ENCODE measurements at places on chromosomes 4 and X. TPM values are rescaled to one million over a fixed set of nuclear protein-coding genes. Genes with fewer than 3 reads are reported as not detected.
A peak's percentile ranks its signal among the peaks of the same experiment; 100 is the strongest.

CHRNA9 gene
- not detected for total RNA-seq

UGT2A1 gene
- total RNA-seq, result not detected

SHROOM2 gene
- 0.64 TPM for total RNA-seq

TNIP3 gene
- total RNA-seq, result not detected

CENPE gene
- 22.1 TPM for total RNA-seq

DGAT2L6 gene
- total RNA-seq, result not detected

TMEM156 gene
- not detected for total RNA-seq

ENOX2 gene
- total RNA-seq, result 3.3 TPM

FUNDC1 gene
- total RNA-seq, result 20.6 TPM

CT45A7 gene
- not detected for total RNA-seq

ENPEP gene
- total RNA-seq, result not detected

DNA sequence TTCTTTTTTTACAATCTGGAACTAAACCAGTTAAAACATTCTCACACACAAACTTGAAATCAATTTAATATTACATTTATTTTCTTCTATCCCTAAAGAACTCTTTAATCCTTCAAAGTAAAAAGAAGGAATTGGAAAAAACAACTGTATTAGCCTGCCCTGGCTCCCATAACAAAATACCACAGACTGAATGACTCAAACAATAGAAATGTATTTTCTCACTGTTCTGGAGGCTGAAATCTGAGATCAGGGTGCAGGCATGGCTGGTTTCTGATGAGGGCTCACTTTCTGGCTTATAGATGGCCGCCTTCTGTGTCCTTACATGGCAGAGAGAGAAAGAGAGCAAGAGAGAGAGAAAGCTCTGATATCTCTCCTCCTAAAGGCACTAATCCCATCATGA is 149.4 kb downstream of the PDGFRA start:
- DNase-seq, result no peak

GRCh38 chr4:75702919-75703411 is 21.4 kb upstream of the USO1 start:
- DNase-seq, result no peak

GRCh38 chr4:175562111-175562510 is 250.0 kb downstream of the GPM6A start:
- DNase-seq, result no peak

- no peak for DNase-seq
These were observed 45.9 kb downstream of the TSC22D3 start for GRCh38 chrX:107729558-107730297.

DNA sequence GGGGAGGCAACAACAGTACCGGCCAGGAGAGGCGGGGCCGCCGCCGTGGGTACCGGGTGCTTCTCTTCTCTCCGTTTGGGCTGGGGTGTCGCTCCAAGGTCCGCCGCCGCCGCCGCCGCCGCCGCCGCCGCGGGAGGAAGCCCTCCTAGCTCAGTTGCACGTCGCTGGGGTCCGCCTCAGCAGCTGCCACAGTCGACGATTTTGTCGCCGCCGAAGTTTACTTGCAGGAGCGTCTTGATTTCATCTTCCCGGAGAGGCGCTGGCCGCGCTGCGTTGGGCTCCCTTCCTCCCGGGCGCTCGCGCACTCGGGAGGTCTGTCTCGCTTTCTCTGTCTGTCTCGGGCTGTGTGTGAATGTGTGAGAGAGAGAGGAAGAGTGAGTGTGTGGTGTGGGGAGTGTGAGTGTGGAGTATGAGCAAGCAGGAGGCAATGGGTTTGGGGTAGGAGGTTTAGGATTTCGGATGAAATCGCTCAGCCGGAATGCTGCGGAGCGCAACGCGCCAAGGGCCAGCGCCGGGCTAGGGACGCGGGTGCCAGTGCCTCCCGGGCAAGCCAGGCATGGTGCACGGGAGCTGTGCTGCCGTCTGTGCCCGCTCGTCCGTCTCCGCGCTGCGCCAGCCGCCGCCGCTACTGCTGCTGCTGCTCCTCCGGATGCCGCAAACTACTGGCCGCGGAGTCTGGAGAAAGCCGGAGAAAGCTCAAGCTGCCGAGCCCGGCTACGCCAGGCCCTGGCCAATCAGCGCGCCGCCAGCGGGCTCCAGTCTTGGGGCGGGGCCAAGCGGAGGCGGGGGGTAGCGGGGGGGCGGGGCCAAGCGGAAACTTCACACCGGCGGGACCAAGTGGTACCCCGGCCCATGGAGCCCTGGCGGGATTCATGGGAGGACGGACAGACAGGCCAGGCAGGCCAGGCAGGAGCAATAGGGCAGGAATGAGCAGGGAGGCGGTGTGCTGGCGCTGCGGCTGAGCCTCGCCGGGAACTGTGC is at the start of gene PCDH19:
PCDH19 (minus strand) TSS at position 664 of the 981 bp plus-strand sequence. CDS start 1,676 bp downstream, outside the sequence.
- DNase-seq, result no peak

GRCh38 chr4:38141808-38142500 is 181.8 kb downstream of the PTTG2 start:
- DNase-seq, result no peak

DNA sequence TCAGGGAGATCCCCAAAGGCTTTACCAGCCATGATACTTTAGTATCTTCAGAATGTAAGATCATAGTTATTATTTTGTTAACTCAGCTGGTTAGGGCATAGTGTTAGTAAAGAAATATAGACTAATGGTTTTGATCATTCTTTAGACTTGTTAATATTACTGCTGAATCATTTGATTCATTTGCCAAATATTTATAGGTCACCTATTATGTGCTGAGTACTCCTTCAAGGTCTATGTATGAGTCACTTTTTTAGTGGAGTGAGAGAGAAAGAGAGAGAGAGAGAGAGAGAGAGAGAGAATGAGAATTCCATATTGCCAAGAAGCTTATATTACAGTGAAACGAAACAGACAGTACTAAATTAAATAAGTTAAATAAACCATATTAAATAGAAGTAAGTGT is 110.3 kb downstream of the UBE2NL start:
- DNase-seq, result no peak

DNA sequence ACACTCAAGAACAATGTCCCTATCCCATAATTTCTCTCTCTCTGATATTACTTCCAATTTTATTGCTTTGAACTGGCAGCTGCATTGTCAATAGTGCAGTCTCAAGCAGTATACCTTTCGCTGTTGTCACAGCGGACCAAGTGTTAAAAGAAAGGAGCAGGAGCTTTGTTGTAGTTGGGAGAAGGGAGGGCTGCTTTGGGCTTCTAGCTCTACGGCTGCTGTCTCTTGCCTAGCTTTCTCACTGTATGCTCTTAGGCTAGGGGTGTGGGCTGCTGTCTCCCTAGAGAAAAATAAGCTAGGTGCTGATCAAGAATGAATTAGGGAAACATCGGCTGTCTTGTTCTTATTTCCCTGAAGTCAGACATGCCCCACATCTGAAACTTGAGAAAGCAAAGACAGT is 52.5 kb downstream of the TRPC5OS start:
- no peak for DNase-seq

GRCh38 chr4:63764400-63764799 is 644.9 kb downstream of the TECRL start:
- DNase-seq, result no peak

GRCh38 chrX:78945186-78945912 is at the start of gene P2RY10:
Gene P2RY10 (plus strand): TSS chrX:78945391. CDS start chrX:78960521, 15,130 bp downstream.
- no peak for DNase-seq

DNA sequence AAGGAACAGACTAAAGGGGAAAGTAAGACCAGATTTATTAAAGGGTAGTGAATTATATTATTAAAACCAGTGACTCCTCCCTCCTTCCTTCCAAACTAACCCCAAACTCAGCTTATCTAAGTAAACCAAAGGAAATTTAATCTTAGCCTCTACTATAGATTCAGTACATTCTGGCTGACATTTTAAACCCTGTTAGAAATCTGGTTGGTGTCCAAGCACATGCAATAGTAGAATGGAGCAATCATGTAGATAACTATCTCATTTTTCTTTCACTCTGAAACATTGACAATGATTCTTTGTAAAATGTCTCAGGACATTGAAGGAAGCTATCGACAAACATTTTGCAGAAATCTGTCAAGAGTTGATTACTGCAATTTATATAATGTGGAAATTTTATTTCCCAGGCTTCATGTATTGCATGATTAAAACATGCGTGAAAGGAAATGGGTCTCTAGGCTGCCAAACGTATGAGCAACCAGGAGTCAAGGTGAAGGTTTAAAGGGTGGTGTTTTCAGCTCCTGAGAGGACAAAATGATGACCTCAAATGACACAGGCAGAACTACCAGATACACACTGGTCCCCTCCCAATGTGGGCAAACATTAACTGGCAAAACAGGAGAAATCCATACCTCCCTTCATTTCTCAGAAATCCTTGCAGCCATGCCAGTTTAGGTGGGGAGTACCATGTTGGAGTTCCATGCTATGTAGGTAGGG is 58.2 kb upstream of the RBM47 start:
- DNase-seq, result no peak

- no peak for DNase-seq
These were observed 8.3 kb upstream of the CD40LG start for GRCh38 chrX:136639506-136640176.

GRCh38 chr4:32986236-32986635 is 2266.1 kb downstream of the PCDH7 start:
- no peak for DNase-seq

GRCh38 chrX:15336023-15336413 is 695 bp upstream of the PIGA start:
- DNase-seq, result no peak

DNA sequence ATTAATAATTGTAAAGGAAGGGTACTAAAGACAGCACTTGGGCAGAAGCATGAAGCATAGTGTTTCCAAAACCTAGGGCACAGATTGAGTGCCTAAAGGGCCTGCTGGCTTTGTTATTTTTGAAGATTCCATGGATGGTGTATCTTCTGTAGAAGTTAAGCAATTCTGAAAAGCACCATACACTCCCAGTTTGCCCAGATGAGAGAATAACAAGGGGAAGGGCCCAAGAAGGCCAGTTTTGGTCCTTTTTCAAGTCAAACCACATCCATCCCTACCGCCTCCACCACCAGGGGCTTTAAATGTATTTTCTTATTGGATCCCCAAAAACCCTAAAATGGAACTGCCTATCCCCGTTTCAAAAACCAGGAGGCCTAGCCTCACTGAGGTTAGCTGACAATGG is 17.2 kb downstream of the SCARB2 start:
- no peak for DNase-seq

GRCh38 chrX:74924449-74925224 is 615 bp downstream of the NEXMIF start:
- DNase-seq, result peak; percentile 48

DNA sequence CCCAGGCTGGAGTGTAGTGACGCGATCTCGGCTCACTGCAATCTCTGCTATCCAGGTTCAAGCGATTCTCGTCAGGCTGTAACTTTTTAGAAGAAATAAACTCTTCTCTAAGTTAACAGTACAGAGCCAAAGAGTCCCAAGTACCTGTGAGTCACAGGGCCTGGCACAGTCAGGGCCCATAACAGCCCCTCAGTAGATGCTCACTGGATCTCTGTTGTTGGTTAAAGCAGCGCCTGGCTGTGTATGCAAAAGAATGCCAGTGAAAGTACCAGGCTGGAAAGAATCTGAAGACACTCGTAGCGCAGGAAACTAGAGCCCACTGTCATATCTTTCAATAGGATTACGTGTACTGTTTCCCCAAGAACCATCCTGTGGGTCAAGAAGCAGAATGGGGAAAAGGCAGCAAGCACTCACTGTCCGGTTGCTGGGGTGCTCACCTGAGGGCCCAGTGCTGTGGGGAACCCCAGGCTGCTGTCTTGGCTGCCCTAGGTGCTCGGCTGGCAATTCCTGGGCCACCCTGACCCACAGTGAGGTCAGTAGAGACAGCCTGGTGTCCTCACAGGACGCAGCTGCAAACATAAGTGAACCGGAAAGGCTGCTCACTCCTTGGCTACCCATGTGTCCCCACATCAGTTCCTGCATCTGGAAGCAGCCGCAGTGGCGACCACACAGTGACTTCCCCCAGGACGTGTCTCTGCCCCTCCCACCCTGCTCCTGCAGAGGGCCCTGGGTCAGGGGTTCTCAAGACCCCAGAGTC is 3.1 kb upstream of the SLBP start:
- no peak for DNase-seq

GRCh38 chr4:2182994-2183393 is 58.9 kb downstream of the HAUS3 start:
- no peak for DNase-seq

DNA sequence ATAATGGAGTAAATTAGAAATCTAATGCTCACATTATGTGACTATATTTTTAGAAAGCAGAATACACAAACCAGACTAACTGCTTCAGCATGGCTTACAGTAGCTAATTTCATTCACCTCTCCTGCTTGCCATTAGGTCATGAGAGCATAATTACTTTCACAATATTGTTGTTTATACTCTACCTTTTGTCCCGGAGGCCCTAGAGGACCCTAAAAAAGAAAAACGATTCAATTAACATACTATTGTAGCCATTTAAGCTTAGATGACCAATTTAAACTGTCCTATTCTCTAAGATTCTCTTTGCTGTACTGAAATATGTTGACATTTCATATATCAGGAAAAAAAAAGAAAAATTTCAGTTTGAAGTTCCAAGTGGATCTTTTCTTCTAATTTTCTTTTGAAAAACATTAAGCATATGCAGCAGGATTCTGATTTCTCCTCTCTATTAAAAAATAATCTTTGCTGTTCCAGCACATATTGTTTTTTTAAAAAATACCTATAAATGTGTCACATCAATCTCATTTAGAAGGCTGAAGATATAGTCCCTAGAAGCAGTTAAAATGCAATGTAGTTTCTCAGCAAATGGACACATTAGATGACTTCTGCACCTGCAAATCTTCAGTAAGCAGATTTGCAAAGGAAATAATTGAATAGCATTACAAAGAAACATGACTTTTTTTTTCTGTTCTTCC is 157.7 kb upstream of the ETNPPL start:
- no peak for DNase-seq

DNA sequence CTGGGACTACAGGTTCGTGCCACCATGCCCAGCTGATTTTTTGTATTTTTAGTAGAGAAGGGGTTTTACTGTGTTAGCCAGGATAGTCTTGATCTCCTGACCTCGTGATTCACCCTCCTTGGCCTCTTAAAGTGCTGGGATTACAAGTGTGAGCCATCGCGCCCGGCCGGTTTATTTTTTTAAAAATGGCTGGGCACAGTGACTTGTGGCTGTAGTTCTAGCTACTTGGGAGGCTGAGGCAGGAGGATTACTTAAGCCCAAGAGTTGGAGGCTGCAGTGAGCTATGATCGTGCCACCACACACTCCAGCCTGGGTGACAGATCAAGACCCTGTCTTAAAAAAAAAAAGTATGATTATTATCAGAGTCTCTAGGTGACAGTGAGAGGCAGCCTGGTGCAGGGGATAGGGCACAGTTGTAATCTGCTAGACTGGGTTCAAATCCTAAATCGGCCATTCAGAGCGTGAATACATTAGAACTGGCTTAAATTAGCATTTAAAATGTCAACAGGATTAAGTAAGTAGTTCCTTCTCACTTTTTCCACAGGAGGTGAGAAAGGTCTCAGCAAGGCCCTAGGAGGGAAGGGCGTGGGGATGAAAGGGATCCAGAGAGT is 435 bp upstream of the MGST2 start:
- no peak for DNase-seq

- DNase-seq, result peak; percentile 84
These were observed 44.5 kb downstream of the SEPTIN11 start for GRCh38 chr4:76993787-76994641.

DNA sequence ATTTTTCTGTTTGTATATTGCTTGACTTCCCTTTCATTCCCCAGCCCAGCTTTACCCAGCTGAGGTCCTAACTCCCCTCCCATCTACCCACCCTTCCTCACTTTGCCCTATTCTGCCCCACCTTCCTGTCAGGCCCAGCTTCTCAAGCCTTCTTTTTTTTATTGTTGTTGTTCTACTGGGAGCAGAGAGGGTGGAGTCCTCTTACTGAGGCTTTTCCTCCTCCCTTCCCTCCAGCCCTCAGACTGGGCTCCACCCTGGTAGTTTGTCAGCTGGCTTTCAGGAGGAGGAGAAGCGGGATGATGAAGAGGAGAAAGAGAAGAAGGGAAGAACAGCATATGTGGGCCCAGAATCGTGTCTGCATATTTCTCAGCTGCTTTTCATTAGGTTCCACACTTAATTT is 3.2 kb upstream of the KLF8 start:
- DNase-seq, result no peak

Data from G401 (cell line).